BJ (cell line): ENCODE measurements at places on chromosomes 11 and 22. TPM values are rescaled to one million over a fixed set of nuclear protein-coding genes. Genes with fewer than 3 reads are reported as not detected.

Gene BET1L
- polyA plus RNA-seq, result 69.5 and 111 TPM in 2 replicates

Gene SCGB2A2
- polyA plus RNA-seq, result not detected in 2 replicates

Gene LSP1
- not detected in 2 replicates for polyA plus RNA-seq

Gene CLTCL1
- 11.4 and 14.0 TPM in 2 replicates for polyA plus RNA-seq

Gene GRIA4
- not detected in 2 replicates for polyA plus RNA-seq

Gene JAML
- not detected in 2 replicates for polyA plus RNA-seq

Gene CABP4
- not detected in 2 replicates for polyA plus RNA-seq

Gene MMP27
- polyA plus RNA-seq, result not detected in 2 replicates

Gene ST14
- polyA plus RNA-seq, result not detected in 2 replicates

Gene PRR33
- not detected in 2 replicates for polyA plus RNA-seq

Gene CYB5R2
- polyA plus RNA-seq, result 48.9 and 49.6 TPM in 2 replicates

Gene NAALAD2
- polyA plus RNA-seq, result not detected in 2 replicates

Gene MGAT3
- 0.53 and 0.66 TPM in 2 replicates for polyA plus RNA-seq

Gene CARD18
- not detected in 2 replicates for polyA plus RNA-seq

Gene PGA5
- not detected in 2 replicates for polyA plus RNA-seq

Gene ENTHD1
- not detected in 2 replicates for polyA plus RNA-seq

Gene NRGN
- 0.98 and 1.6 TPM in 2 replicates for polyA plus RNA-seq

Gene FGF3
- not detected in 2 replicates for polyA plus RNA-seq

Gene DDX17
- polyA plus RNA-seq, result 318 and 360 TPM in 2 replicates

Gene RPS6KA4
- polyA plus RNA-seq, result 22.9 and 33.8 TPM in 2 replicates

Gene GNAZ
- 9.1 and 12.6 TPM in 2 replicates for polyA plus RNA-seq

Gene LUZP2
- 0.05 and 0.07 TPM in 2 replicates for polyA plus RNA-seq

Gene PRG2
- polyA plus RNA-seq, result not detected in 2 replicates

Gene MPZL3
- polyA plus RNA-seq, result 0.39 and 0.53 TPM in 2 replicates

Gene FZD4
- polyA plus RNA-seq, result 12.4 and 19.5 TPM in 2 replicates

Gene KRTAP5-11
- not detected in 2 replicates for polyA plus RNA-seq

Gene OR8D1
- not detected in 2 replicates for polyA plus RNA-seq

Gene OR52A1
- polyA plus RNA-seq, result not detected in 2 replicates

Gene DUSP8
- polyA plus RNA-seq, result 1.9 and 3.4 TPM in 2 replicates

Gene GALNT18
- 2.3 and 4.1 TPM in 2 replicates for polyA plus RNA-seq

Gene THY1
- polyA plus RNA-seq, result 1,541 and 1,905 TPM in 2 replicates

Gene OR5D13
- polyA plus RNA-seq, result not detected in 2 replicates

Gene DRD4
- polyA plus RNA-seq, result not detected in 2 replicates

Gene TPH1
- 0.04 and 0.06 TPM in 2 replicates for polyA plus RNA-seq

Gene CARD10
- polyA plus RNA-seq, result 2.3 and 4.5 TPM in 2 replicates

Gene LRP4
- polyA plus RNA-seq, result 0.91 and 1.3 TPM in 2 replicates

Gene USP28
- 22.6 and 31.0 TPM in 2 replicates for polyA plus RNA-seq

Gene FAM180B
- not detected in 2 replicates for polyA plus RNA-seq

Gene GAB4
- polyA plus RNA-seq, result not detected in 2 replicates

Gene PLAAT4
- 6.6 and 7.1 TPM in 2 replicates for polyA plus RNA-seq

Gene SLC17A6
- polyA plus RNA-seq, result not detected in 2 replicates

Gene IGSF22
- polyA plus RNA-seq, result 0.07 and 0.15 TPM in 2 replicates

Gene OR51Q1
- not detected in 2 replicates for polyA plus RNA-seq

Gene ANGPTL5
- polyA plus RNA-seq, result not detected in 2 replicates
